ENCODE measurements at places on chromosomes 11 and 22. TPM values are rescaled to one million over a fixed set of nuclear protein-coding genes. Genes with fewer than 3 reads are reported as not detected.

Gene ALKBH3
- 45.8 TPM for total RNA-seq

Gene LAMTOR1
- total RNA-seq = 89.0 TPM

Gene UFD1
- total RNA-seq = 46.1 TPM

Gene ISX
- not detected for total RNA-seq

- no peaks in the 10 kb centered on the region for H3K27me3 ChIP-seq
- DNase-seq = no peak
- H3K27ac ChIP-seq = no peak overlapping the region
- H3K4me3 ChIP-seq = no peak overlapping the region
- H3K4me1 ChIP-seq = no peaks in the 10 kb centered on the region
Observed at GRCh38 chr11:117595440-117595839, 201.6 kb downstream of the DSCAML1 start.

- H3K4me3 ChIP-seq = no peak overlapping the region
- no peak overlapping the region for H3K27ac ChIP-seq
- no peaks in the 10 kb centered on the region for H3K27me3 ChIP-seq
- no peaks in the 10 kb centered on the region for H3K4me1 ChIP-seq
- no peak for DNase-seq
Observed at GRCh38 chr11:15169815-15170551, 55.3 kb downstream of the INSC start.

GRCh38 chr11:92137747-92138146, 86.9 kb upstream of the FAT3 start:
- no peak overlapping the region for H3K4me3 ChIP-seq
- no peaks in the 10 kb centered on the region for H3K27me3 ChIP-seq
- H3K4me1 ChIP-seq = no peaks in the 10 kb centered on the region
- no peak overlapping the region for H3K27ac ChIP-seq
- no peaks in the 10 kb centered on the region for H3K36me3 ChIP-seq
- DNase-seq = no peak

GRCh38 chr11:57640068-57640800, 9.5 kb downstream of the YPEL4 start:
- no peaks in the 10 kb centered on the region for H3K36me3 ChIP-seq
- DNase-seq = no peak
- no peaks in the 10 kb centered on the region for H3K27me3 ChIP-seq
- no peak overlapping the region for H3K27ac ChIP-seq
- H3K4me3 ChIP-seq = no peak overlapping the region
- peaks cover 29% of the 10 kb centered on the region for H3K4me1 ChIP-seq

DNA sequence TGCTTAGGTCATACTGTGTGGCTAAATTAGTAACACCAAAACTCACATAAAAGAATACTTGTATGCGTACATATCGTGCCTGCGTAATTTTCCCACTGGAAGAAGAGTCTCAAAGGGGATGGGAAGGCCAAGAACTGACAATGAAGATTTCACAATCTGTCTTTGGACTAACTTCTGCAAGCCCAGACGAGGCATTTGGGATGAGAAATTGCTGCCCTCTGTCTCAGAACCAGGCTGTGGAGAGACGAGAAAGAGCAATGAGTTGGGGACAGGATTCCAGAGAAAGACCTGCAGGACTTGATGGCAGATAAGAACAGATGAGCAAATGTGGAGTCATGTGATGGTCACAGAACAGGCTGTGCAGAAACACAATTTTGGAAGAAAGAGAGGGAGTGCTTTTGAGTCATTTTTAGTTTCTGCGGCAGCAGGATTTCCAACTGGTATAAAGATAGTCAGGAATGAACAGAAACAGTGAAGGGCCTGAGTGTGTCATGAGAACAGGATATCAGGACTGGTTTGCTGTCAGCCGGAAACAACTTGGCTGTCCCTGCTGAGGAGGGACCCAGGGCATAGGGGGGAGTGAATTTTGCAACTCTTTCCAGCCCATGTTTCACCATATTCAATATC, 82.7 kb upstream of the CTSC start:
- peak overlapping the region; percentile 18 for H3K27ac ChIP-seq
- no peaks in the 10 kb centered on the region for H3K4me1 ChIP-seq
- no peaks in the 10 kb centered on the region for H3K36me3 ChIP-seq
- peak; percentile 16 for DNase-seq
- H3K27me3 ChIP-seq = no peaks in the 10 kb centered on the region

Data from testis (tissue), 5 donors.